ENCODE measurements at places on chromosomes 7 and 10.

DNA sequence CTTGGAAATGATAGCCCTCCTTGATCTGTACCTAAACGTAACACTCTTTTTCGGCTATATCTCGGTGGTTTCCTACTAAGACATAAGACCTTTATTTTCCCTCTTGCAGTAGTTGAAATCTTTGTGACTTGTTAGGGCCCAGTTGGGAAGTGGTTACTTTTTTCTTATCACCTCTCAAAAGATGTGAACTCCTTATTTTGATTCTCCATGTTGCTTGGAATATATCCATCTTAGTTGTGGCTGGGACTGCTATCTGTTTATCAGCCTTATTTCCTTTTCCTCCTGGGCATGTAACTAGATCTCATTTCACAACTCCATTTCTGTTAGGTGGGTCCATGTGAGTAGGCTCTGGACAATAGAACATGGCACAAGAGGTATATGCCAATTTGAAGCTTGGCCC is 4.1 kb upstream of the CPED1 start:
- no peak for DNase-seq

GRCh38 chr7:30188811-30189210 is 54.0 kb downstream of the MTURN start:
- no peak for DNase-seq

- no peak for DNase-seq
Observed at GRCh38 chr7:2007551-2007950, 225.2 kb downstream of the MAD1L1 start.

- DNase-seq = no peak
Observed at GRCh38 chr10:70096705-70097420, 35.8 kb downstream of the AIFM2 start.

- DNase-seq = peak; percentile 16
Observed at GRCh38 chr7:29945259-29945809, 44.3 kb downstream of the SCRN1 start.

DNA sequence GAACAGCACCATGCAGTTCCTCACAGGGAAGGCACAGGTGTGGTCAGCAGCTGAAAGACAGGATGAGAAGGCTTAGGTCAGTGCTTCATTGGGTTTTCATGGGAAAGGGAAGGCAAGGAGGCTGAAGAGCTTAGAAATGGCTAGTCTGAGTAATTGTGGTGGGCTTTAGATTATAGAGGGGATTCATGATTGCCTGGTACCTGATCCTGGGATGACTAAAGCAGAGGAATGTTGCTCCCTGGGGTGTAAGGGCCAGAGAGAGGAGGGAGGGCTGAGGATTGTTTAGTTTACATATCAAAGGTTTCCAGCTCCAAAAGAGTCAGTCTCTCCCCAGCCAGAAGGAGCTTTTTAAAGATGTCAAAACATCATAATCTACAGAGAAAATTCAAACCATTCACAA is 396.3 kb upstream of the POM121L12 start:
- DNase-seq = no peak

DNA sequence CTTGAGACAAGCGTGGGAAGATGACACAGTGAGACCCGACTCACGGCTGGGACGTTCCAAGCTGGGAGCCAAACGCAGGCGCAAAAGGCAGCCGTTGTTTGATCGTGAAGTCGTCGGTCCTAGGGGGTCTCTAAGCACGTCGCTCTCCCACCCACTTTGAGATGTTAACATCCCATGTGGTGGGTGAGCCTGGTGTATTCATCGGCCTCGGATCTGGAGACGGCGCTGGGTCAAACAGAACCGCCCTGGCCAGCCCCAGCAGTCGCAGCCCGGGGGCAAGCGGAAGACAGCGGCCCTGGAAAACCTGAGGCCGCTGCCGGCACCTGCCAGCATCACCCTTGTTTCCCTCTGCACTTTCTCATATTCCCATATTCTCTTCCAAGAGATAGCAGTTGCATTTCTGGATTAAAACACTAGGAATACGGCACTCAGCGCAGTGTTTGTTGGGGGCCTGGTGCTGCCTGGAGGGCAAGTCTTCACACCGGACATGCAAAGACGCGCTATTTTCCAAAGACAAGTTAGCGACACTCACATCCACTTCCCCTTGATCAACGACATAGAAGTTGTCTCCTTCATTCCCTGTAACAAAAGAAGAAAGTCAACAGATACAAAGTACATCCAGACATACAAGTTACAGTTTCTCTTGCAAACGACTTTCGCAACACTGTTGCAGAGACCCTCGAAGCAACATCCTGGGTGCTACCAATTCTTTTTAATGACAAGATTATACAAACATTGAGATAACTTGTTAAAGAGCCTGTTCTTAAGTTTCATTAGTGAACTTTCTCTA is 86.2 kb upstream of the PDGFA start:
- peak; percentile 41 for DNase-seq

GRCh38 chr10:30589441-30589840 is 40.1 kb downstream of the LYZL2 start:
- no peak for DNase-seq

- DNase-seq = peak; percentile 68
Observed at GRCh38 chr7:100875356-100875751, 451 bp downstream of the SRRT start.

DNA sequence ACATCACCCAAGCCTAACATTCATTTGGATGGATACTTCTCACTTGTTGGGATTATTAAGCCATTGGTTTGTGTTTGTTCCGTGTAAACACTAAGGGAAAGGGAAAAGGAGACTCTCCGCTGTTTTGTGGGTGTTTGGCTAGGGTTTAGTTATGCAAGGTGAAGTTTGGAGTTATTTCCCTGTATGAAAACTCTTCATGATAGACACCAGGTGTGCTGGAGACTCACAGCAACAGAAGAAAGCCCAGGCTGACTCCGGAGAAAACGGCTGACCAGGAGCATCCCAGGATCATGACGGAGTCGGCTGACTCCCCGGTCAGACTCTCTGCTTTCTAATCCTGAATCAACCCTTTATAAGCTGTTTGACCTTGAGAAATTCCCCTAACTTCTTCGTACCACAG is 94.1 kb upstream of the KLF6 start:
- no peak for DNase-seq

- DNase-seq = no peak
Observed at GRCh38 chr10:115606086-115606485, 512.9 kb downstream of the ATRNL1 start.

DNA sequence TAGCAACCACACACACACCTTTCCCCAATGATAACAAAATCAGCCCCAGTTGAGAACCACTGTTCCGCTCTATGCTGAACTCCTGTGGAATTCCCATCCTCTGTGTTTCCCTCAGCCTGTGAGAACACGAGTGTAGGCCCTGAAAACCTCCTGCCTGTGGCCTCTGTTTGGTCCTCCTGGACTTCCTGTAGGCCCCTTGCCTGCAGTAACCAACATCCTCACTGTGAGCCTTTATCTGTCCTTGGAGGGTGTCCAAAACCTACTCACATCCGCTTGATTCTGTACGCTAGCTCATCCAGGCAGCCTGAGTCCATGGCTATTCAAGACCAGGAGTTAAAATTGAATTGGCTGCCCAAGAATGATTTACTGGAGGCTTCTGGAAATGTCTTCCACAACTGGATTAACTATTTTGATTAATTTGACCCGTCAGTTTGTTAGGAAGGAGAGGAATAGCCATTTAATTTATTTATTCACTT is 149.8 kb downstream of the AKR1D1 start:
- DNase-seq = no peak

DNA sequence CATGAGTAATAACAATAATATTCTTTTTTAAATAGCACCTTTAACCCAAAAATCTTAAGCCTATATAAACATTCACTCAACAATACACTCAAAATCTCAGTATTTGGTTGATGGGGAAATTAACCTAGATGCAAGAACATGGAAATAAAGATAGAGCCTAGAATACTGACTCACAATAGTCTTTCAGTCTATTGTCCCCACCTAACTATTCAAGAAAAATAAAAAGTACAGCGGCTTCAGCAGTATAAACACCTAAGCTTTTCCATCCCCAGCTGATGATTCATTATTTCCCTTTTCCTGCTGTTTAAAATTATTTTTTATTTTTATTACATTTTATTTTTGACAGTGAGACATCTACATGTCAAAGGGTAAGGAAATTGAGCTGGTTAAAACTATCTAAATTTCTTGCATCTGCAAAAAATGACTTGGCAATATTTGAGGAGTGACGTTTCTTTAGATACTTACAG is 201.4 kb downstream of the FZD1 start:
- DNase-seq = no peak

GRCh38 chr7:81185072-81185471 is 266.2 kb upstream of the SEMA3C start:
- no peak for DNase-seq

DNA sequence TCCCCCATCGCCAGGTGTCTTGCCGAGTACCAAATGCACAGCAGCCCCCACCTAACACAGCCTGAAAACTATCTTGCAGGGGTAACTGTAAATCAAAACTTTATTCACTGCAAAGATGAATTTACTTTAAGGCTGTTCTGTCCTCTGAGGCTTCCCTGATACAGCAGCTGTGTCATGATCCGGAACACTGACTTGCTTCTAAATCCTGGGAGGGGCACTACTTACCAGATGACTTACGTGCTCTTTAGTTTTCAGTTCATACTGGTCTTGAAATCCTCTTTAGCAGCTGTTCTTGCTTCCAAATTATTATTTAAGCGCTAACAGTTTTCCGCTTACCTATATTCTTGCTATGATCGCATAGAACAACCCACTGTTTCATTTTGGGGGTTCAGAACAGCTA is 4.9 kb downstream of the DYNC1I1 start:
- DNase-seq = no peak

- no peak for DNase-seq
Observed at GRCh38 chr7:151592330-151592729, 72.6 kb upstream of the RHEB start.

DNA sequence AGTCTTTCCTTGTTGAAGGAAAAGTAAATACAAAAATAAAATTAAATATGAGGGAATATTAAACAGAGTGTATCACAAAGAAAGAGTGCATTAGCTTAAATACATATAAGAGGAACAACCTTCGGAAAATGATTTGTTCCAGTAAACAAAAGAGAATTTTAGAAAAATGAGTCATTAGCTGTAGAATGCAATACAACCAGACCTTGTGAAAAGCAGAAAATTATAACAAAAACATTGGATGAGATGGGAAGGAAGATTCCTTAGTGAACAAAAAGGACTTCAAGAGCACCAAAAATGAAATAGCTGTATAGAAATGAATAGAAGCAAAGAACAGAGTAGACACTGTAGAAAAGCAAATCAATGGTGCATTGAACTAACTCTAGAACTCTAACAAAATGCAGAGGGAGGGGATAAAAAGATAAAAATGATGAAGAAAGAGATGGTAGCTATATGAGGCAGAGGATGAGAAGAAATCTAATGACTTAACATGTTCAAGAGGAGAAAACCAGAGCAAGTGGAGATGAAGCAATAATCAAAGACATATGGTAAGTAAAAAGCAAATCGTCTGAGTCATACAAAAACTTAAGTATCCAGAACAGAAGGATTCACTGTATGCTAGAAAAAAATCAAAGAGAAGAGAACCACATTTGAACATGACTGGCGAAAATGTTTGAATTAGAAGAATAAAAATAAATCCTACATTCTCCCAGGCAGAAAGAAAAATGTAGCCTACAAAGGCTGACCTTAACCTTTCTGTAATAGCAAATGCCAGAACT is 190.5 kb downstream of the TMEM26 start:
- DNase-seq = no peak

- DNase-seq = no peak
Observed at GRCh38 chr10:11260170-11260569, 242.5 kb downstream of the CELF2 start.

DNA sequence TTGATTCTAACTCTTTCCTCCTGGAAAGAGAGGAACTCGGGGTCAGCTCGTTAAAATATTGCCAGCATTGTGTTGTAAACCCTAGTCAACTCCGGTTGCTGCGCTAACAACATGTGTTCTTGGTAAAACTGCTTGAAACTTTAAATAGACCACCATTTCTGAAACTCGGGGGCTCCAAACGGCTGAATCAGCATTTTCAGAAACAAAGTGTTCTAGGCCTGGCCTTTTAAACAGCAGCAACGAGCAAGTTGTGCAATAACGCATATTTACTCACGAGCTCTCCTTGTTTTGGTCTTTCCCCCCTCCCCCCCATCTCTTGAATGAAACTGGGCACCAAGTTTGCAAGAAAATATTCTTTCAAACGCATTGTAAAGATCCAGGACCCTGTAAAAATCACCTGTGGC is 9.2 kb upstream of the GRB10 start:
- DNase-seq = peak; percentile 82

- DNase-seq = peak; percentile 30
Observed at GRCh38 chr10:128631801-128632241, 505.6 kb upstream of the MKI67 start.

GRCh38 chr10:70131560-70131937 is 1.1 kb downstream of the AIFM2 start:
- DNase-seq = no peak

DNA sequence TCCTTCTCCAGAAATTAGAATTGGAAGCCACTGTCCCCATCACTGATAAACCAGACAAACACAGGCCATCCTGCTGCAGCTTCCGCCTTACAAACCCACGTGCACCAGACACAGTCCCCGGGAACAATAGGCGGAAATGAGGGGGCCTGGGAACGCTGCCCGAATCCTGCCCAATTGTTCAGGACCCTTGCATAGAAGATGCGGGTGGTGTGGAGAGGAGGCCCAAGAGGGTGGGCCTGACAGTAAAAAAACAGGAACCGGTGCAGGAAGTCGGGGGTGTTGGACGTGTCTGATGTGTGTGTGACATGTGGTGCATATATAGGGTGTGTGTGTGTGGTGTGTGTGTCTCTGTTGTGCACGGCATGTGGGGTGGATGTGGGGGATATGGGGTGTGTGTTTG is 26.5 kb upstream of the CHST15 start:
- DNase-seq = peak; percentile 11

GRCh38 chr7:84913731-84914130 is 273.1 kb downstream of the SEMA3D start:
- no peak for DNase-seq

DNA sequence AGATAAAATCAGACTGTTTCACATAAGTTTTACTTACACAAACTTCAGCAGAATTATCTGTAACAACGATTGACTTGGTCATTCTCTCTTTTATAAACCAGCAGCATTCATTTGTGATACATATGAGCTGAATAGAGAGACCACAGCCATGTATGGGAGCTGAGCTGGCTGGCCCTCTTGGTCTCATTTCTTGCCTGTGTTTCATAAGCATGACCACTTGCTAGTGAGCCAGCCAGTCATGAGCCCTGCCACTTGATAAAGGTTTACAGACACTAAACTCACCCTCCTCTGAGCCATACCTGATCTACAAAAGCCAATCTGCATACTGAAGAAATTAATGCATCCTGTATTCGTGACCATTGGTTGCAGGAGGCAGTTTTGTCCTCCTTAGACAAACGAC is 82.1 kb downstream of the PKD1L1 start:
- DNase-seq = no peak

Measured in NB4 (cell line).